ENCODE measurements at places on chromosomes 6 and 20. TPM values are rescaled to one million over a fixed set of nuclear protein-coding genes. Genes with fewer than 3 reads are reported as not detected.

GRCh38 chr6:39173270-39173669 is 56.0 kb downstream of the KCNK5 start:
- no peak for DNase-seq

The BMP2 gene
- 3.0 TPM for polyA plus RNA-seq

The BMP5 gene
- 15.1 TPM for polyA plus RNA-seq

DNA sequence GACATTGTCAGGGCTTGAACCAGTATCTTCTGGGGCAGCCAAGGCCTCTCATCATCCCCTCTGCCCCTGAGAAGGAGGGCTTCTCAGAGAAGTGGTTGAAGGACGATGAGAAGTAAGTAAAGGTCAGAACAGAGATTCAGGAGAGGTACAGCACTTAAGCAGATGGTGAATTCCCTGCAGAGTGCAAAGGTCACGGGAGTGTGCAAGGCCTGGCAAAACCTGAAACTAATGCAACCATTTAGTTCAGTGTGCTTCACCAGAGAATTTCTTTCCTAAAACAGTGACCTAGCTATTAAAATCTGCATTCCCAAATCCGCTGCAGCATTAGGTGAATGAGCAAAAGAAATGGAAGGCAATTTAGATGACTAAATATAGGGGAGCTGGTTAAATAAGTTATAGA is 58.4 kb downstream of the TRERF1 start:
- DNase-seq, result no peak

The EFCAB8 gene
- polyA plus RNA-seq, result 0.30 TPM

GRCh38 chr6:157227202-157228166 is 95.8 kb downstream of the TMEM242 start:
- DNase-seq, result no peak

The ID4 gene
- polyA plus RNA-seq, result 6.6 TPM

The MATN4 gene
- 0.59 TPM for polyA plus RNA-seq

DNA sequence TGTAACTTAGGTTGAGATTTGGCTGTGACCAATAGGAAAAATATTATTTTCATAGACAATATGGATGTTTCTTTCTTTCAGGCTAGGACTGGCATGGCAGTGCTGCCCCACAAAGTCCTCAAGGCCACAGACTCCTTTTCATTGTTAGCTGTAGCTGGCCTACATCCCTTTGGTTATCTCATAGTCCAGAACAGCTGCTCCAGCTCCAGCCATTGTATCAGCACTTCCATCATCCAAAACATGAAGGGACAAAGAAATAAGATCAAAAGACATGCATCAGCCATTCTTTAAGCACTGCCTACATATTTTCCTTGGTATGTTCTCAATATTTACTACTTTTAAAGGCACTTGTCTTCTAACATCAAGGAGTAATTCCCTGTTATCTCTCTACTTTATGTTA is 73.0 kb downstream of the ZDHHC14 start:
- DNase-seq, result no peak

DNA sequence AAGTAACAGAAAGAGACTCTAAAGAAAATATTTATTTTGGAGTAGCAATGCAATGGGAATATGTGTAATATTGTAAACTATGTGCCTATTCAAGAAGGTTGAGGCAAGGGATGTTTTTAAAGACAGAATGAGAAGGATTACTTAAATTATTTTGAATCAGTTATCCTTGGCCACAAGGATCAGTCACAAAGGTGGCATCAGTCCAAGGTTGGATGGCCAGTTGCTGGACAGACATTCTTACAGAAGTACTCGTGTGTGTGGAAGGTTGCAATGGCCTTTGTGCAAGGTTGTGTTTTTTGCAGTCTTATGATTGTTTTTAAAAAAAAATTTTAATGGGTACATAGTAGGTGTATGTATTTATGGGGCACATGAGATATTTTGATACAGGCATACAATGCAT is 2.0 kb downstream of the QRSL1 start:
- no peak for DNase-seq

GRCh38 chr20:59608396-59608795 is 4.1 kb downstream of the PHACTR3 start:
- no peak for DNase-seq

- no peak for DNase-seq
Measured at GRCh38 chr20:22986601-22987000, 48.5 kb upstream of the SSTR4 start.

The ZSCAN31 gene
- polyA plus RNA-seq, result 6.0 TPM

DNA sequence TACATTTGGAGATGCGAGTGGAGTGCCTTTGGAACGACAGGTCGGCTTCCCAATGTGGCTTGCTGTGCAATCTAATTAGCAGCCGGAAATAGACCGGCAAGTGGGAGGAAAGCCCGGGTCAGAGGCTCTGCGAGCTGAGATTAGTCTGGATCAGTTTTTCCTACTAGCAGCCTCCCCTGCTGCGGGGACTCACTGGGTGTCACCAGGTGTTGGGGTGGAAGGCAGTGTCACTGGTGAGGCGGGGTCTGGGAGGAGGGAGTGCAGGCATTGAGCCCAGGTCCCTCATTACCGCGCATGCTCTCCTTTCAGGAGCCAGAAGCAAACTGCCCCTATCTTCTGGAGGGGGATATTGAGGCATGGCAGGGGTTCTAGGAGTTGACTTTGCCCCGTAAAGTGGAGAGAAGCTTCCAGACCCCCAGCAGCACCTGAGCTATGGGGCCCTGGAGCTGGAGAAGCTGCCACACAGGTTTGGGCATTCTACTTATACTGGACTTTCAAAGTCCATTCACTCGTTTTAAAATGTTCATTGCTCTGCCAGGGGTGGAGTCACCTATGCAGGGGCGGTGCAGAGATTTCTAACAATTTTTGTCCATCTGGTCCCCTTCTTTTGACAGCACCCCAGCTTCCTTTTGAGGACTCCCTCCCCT is 11.0 kb downstream of the SULF2 start:
- no peak for DNase-seq

The SLC12A5 gene
- polyA plus RNA-seq, result 0.48 TPM

The OOEP gene
- not detected for polyA plus RNA-seq

GRCh38 chr20:47061549-47061948 is 166.9 kb downstream of the EYA2 start:
- DNase-seq, result no peak

All from muscle of back (tissue), 13 donors.